NCI-H2171 (cell line): ENCODE measurements at places on chromosomes 5 and 9.

- DNase-seq = no peak
Observed at GRCh38 chr5:3845230-3845629, 249.6 kb downstream of the IRX1 start.

DNA sequence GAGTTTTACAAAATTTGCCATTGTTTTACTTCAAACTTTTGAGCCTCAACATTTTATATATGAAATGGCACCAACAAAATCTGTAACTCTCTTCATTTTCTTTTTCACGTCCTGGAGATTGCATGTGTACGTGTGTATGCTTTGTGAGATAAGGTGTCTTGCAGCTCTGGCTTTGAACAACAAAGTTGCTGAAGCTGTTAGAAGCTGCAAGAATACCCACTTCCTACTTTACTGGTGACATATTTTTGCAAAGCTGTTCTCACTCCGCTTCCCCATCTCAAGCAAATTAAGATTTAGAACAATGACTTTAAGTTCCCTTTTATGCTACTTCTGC, 41.8 kb downstream of the FYB1 start:
- DNase-seq = no peak

- DNase-seq = no peak
Observed at GRCh38 chr5:62795926-62796325, 217.3 kb downstream of the LRRC70 start.

GRCh38 chr5:163658702-163659567, 153.5 kb downstream of the MAT2B start:
- DNase-seq = no peak

DNA sequence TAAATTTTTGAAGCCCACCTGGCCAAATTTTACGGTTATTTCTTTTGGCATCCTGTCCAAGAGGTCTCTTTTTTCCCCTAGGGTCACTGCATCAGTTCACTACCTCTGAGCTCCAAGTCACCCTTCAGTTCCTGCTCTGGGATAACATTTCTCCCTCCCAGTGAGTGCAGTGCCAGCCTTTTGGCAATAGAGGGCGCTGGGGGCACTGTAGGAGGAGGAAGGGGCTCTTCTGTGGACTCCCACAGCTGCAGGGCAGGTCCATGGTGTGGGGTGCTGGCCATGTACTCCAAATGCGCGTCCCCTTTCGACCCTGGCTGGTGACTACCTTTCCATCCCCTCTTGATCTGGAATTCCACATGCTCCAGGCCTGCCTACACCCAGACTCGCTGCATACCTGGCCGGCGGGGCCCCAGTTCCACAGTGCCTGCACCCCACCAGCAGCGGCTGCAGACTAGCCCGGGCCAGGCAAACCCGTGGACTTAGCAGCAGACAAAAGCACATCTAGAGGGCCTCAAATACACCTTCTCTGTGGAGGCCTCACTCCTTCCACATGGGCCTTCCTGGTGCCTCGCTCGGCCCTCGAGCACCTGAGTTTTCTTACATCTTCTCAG, 20.3 kb upstream of the NINJ1 start:
- DNase-seq = no peak

GRCh38 chr5:171441246-171441791, 21.9 kb downstream of the FGF18 start:
- DNase-seq = no peak

DNA sequence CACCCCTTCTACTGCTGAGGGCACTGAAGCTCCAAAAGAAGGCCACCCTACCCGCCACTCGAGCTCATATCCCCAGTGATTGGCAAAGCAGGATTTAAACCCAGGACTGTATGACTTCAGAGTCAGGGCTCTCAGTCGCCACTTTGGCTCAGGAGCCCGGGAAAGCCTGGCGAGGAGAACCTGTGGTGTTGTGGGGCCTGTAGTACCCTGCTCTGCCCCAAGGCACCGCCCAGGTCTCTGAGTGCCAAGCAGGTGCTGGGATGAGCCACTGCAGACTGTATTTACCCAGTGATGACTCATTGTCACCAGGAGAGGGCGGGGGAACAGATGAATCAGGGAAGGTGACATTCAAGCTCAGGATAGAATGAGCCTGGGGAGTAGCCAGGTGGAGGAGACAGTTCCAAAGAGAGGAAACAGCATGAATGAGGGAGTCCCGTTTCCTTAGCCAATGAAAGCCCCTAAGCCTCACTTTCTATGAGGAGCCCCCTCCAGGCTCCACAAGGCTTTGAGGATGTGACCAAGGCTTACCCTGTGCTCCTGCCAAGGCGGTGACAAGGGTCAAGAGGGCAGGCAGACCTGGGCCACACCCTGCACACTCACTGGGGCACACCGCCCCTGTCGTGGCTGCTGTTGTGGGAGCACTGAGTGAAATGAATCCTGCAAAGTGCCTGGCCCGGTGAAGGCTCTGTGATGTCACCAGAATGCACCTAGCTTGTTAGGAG, 17.8 kb upstream of the DPM2 start:
- peak; percentile 96 for DNase-seq

GRCh38 chr9:5466766-5467165, 16.4 kb downstream of the CD274 start:
- no peak for DNase-seq

DNA sequence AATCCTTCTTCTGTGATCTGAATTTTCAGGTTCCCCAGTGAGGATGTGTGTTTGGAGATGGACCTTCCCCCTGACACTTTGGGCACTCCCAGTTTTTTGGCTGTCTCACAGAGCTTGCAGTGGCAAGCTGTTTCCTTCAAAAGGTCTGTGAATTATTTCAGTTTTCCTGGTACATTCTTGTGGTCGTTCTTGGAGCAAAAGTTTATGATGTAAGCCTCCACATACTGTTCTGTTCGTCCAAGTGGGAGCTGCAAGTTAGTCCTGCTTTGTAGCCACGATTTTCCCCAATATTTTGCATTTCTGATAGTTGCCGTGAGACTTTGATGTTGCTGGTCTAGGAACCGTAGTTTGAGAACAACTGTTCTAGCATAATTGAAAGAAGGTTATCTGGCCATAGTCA, 88.3 kb downstream of the MTAP start:
- DNase-seq = no peak

DNA sequence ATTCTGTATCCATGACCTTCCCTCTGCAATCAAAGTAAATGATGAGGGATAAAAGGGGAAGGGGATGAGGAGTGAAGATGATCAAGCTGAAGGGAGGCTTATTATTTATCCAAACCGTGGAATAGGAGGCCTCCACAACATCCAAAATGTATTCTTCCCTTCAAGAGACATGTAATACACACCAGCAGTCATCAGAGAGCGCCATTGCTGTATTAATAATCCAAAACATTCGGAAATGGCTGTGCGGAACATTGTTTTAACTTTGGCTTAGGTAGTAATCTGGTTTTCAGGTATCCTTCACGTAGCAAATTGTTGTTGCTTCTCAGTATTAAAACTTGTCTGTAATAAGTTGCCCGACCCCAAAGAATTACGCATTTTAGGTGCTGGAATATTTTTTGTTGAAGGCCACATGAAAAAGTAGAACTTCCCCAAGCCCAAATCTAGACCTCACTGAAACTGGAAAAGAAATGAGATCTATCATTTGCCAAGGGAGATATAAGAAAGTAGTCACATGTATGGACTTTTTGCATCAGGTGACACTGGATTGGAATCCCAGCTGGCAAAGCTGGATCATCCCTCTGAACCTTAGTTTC, 2.6 kb upstream of the BOD1 start:
- DNase-seq = peak; percentile 18

GRCh38 chr9:133115604-133116345, 5.3 kb downstream of the RALGDS start:
- DNase-seq = no peak

- peak; percentile 72 for DNase-seq
Observed at GRCh38 chr5:156259618-156260017, 67.3 kb upstream of the SGCD start.

DNA sequence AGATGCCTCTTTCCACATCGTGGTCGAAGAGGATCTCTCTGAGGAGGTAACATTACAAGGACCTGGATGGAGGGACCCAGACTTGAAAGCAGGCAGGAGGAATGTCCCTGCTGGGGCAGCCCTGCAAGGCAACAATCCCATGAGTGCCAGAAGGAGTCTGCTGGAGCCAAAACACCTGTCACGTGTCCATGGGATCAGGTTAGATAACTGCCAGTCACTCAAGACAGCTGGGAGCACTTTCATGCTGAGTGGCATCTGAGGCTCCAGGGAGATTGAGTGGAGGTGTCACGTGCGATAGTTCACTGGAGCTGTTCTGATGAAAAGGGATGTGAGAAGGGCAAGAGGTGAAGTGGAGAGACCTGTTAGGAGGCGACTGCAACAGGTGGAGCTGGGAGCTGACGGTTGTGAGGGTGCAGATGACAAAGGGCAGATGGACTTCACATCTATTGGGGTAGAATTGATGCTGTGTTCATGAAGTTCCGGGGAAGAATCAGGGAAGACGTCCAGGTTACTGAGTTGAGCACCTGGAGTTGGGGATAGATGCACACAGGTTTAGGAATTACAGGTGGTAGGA, 68.4 kb downstream of the ICE1 start:
- DNase-seq = peak; percentile 77

DNA sequence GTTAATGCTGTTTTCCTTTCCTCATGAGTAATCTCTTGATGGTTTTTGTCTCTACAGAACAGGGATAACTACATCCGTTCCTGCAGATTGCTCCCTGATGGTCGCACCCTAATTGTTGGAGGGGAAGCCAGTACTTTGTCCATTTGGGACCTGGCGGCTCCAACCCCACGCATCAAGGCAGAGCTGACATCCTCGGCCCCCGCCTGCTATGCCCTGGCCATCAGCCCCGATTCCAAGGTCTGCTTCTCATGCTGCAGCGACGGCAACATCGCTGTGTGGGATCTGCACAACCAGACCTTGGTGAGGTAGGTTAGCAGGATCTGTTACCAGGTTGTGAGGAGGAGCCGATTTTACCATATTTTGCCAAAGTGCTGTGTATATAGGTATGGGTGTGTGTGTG, 148.2 kb downstream of the TLE4 start:
- DNase-seq = no peak

DNA sequence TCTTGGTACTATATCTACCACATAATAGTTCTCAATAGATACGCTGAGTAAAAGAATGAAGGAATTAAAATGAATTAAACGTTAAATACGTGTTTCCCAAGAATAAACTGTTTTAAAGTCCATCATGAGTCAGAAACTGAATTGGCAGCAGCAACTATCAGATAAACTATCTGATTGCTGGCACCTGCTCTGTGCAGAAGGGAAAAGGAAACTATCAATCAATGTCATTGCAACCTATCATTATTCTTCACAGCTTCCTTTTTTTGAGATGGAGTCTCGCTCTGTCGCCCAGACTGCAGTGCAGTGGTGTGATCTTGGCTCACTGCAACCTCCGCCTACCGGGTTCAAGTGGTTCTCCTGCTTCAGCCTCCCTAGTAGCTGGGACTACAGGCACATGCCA, 8.8 kb upstream of the WDR36 start:
- no peak for DNase-seq

DNA sequence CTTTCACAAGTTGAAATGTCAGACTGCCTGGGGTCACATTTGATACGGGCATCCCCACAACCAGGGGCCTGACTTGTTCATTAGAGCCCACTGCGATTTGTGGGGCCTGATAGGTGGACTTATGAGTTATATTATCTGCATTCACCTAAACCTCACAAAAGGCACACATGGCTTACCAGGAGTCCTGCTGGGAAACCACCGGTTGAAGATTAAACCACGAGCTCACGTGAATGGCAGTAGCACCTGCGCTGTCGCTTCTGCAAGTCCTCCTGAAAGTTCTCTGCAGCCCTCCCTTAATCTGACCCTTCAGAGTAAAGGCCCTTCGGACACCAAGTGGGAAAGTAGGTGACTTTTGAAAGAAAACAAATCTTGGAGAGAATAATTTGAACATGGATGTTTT, 68.9 kb downstream of the PPIC start:
- DNase-seq = no peak

GRCh38 chr5:149392718-149393117, 13.6 kb upstream of the IL17B start:
- DNase-seq = no peak

DNA sequence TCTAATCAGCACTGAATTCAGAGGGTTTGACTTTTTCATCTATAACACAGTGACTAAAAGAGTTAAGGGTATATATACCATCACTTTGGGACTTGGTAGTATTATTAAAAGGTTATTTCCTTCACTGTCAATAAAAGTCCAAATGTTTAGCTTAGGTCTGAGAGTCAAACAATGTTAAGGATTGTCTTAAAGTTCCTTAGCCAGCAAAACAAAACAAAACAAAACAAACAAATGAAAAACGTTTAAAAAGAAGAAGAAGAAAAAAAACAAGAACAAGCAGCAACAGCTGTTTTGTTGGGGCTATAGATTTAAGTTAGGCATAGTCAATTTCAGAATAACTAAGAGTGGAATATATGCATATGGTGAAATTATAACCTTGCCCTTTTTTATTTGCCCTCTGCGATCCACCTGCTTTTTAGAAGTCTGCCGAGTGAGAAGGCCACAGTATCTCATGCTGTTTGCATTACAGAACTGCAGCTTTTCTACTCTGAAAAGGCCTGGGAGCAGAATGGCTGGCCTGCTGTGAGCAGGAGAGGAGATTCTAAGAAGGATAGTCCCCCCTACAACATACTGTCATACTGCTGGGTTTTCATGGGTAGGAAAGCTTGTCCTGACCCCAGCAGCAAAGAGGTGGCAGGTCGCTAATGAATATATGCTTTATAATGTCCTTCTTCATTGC, 141.7 kb downstream of the NTRK2 start:
- DNase-seq = no peak

DNA sequence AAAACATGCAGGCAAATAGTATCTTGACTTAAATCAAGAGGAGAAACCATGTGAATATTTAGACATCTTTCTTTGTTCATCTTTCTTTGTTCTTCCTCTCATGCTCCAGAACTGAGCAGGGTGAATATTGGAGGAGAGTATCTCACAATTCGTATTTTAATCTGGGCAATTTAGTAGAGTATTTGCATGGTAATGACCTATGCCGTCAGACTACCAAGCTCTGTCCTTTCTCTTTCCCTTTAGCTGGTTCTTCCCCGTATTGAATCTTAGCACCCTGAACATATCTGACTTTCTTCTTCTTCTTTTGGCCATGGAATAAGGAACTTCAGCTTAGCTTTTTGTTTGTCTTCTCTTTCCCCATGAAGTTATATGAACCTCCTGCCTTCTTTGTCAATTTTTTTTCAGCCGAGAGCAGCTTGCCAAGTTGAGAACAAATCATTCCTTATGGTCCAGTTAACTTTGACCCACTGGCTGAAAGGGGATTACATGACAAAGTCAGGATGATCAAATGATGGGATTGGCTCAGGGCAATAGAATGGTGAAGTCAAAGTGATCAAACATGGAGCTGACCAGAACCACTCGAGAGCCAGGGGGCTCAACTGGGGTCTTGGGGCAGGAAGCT, 95.8 kb downstream of the DAPK1 start:
- no peak for DNase-seq

GRCh38 chr5:40227366-40227765, 452.3 kb upstream of the PTGER4 start:
- DNase-seq = no peak

- DNase-seq = no peak
Observed at GRCh38 chr9:23662320-23662719, 163.7 kb downstream of the ELAVL2 start.

DNA sequence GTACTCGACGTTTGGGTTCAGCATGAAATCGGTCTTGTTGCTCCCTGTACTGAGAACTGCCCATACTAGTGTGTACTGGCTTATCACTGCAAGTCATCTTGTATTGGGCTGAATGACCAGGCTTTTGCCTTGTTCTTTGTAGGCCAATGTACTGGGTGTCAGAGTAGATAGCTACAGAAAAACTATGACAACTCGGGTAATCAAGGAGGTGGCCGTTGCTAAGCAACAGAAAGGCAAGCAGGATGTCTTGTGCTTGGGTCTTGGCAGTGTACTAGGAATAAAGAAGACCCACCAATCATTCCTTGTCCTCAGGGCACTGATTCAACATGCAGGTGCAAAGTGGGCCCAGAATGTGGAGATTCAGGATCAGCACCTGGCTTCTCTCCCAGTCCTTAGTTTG, 11.9 kb upstream of the SHISAL2B start:
- DNase-seq = no peak
